Nucleus accumbens (tissue), 56 donors: ENCODE measurements at places on chromosomes 3 and 15.

DNA sequence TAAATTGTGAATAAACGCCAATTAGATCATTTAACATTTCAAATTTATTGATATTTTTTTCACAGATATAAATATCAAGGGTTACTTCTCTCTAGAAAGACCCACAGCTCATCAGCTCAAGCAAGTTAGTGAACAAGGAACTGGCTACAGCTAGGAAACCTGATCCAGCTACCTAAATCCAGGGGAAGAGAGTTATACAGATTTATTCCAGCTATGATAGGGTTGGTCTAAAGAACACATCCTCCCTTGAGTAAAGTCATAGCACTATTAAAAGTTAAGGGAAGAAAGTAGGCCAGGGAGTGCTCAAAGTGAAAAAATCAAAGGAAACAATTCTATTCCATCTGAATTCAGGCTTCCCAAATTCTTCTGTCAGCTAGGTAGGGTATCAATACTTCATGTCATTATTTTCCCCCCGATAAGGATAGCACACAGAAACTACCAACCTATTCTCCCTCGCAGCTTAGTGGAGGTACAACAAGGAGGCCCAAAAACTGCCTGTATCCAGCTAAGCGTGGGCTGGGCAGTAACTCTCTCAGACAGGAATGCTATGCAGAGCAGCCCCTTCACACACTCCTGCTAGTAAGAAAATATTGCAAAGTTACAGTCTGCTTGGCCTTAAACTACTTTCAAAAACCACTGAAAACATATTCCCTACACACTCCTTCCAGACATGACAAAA is 44.0 kb downstream of the DCUN1D1 start:
- DNase-seq, result no peak

- DNase-seq, result no peak
These were observed 189.2 kb downstream of the NTRK3 start for GRCh38 chr15:88067331-88067685.

DNA sequence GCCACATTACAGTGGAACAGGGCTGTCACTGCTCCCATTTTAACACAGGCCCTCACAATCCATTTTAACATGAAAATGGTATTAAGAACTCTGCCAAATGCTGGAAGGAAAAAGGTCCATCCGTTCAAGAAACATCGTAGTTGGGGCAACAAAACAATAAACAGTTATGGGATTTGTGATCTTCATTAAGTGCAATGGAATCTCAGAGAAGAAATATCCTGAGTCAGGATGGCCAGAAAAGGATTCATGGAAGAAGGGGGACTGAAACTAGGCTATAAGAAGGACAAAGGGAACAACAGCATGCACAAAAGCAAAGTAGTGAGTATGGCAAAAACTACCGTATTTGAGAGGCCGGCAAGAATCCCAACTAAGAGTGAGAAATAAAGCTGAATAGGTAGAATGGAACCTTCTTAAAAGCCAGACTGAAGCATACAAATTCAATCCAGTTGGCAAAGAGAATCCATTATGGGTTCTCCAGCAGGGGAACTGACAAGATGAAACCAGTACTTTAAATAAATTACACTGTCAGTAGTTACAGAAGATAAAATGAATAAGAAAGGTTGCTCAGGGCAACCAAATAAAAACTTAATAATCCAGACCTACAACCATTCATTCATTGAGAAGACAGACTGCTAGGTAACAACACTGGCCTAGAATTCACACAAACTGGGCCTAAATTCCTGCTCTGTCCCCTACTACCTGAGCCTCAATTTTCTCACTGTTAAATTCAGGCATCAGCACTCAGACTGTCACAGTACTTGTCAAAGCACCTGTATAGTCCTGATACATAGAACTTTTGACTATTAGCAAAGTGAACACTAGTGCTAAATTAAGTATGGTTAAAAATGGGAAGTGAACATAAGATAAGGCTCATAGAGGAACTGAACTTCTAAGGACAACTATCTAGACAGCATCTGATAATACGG is 6.3 kb downstream of the TBL1XR1 start:
- DNase-seq, result no peak

GRCh38 chr15:41790756-41791546 is 16.7 kb downstream of the MAPKBP1 start:
- no peak for DNase-seq

GRCh38 chr3:134605556-134605955 is 45.3 kb downstream of the KY start:
- DNase-seq, result no peak
